ENCODE measurements at places on chromosomes 1 and 21.

- DNase-seq = no peak
These were observed 772 bp downstream of the ADAM15 start for GRCh38 chr1:155051777-155052398.

DNA sequence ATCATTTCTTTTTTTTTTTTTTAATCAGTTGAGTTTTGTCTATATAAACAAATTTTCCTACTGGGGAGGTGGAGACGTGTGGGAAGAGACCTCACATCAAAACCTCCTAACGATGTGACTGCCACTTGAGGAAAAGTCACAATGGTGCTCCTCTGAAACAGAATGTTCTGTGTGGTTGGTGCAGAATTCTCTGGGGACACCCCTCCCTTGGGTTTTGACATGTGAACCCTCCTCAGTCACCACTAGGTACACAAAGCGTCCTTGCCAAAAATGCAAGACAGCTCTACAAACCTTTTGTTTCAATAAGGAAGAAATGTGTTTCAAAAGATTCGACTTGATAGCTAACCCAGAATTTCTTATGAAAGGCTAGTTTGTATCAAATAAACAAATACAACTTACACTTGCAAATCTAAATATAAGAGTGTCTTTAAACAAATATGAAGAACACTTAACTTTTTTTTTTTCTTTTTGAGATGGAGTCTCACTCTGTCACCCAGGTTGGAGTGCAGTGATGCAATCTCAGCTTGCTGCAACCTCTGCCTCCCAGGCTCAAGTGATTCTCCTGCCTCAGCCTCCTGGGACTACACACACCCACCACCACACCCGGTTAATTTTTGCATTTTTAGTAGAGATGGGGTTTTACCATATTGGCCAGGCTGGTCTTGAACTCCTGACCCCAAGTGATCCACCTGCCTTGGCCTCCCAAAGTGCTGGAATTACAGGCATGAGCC is 9.3 kb downstream of the SLC25A24 start:
- DNase-seq = no peak

DNA sequence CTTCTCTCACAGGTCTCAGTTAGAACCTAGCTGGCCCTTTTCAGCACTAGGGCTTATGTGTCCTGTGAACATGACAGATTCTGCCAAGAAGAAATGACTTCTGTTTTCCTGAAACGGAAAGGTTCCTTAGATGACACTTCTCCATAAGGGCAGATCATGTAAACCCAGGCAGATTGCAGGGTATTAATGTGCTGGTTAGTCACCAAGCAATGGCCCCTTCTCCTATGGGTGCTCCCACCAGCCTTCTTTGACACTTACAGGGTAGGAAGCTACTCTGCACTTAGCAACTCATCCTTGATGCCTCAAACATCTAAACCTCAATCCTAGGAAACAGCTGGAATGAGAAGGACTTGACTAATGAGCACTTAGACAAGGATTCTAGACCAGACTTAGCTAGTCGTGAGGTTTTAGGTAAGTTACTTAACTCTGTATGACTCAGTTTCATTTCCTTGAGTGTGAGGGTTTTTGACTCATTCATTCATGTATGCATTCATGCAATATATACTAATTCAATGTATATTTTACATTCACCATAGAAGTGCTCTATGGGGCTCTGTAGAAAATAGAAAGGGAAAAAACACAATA is 74.1 kb upstream of the PLXNA2 start:
- no peak for DNase-seq

DNA sequence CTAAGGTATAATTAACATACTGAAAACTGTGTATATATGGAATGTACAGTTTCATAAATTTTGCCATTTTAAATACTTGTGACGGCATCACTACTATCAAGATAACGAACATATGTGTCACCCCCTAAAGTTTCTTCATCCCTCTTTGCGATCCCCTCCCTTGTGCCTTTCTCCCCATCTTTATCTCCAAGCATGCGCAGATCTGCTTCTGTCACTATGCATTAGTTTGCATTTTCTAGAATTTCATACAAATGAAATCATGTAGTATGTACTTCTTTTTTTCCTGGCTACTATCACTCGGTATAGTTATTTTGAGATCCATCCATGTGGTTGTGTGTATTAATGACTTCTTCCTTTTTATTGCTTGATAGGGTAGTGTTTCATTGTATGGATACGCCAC is 154.9 kb downstream of the ZNF648 start:
- no peak for DNase-seq

All from vagina (tissue), 2 donors.